ENCODE measurements at places on chromosomes 7 and 10.

DNA sequence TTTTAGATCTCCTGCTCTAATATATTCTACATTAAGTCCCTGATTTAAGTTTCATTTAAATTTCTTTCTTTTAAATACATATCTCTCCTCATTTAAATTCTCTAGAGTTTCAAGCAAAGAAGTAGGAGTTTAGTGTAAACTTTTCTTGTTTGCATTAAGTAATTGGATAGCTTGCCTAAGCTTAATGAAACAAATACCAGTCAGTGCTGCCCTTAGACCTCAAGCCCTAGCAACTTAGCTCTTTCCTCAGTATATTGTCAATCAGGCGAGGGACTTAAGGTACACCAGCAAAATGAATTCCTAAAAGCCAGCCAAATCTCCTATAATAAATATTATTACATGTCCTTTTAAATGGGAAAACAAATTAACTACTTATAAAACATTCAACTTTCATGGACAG, 101.5 kb downstream of the CHCHD3 start:
- no peak for DNase-seq

DNA sequence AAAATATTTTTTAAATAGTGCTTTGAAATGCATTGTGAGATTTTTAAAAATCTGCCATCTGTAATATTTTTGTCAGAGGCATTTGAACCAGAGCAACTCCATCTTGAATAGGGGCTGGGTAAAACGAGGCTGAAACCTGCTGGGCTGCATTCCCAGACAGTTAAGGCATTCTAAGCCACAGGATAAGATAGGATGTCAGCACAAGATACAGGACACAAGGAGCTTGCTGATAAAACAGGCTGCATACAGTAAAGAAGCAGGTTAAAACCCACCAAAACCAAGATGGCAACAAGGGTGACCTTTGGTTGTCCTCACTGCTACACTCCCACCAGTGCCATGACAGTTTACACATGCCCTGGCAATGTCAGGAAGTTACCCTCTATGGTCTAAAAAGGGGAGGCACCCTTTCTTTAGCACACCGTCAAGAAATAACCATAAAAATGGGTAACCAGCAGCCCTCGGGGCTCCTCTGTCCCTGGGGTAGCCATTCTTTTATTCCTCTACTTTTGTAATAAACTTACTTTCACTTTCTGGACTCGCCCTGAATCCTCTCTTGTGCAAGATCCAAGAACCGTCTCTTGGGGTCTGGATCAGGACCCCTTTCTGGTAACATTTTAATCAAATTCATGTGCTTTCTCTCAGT, 273.7 kb downstream of the SEMA3D start:
- DNase-seq: no peak

DNA sequence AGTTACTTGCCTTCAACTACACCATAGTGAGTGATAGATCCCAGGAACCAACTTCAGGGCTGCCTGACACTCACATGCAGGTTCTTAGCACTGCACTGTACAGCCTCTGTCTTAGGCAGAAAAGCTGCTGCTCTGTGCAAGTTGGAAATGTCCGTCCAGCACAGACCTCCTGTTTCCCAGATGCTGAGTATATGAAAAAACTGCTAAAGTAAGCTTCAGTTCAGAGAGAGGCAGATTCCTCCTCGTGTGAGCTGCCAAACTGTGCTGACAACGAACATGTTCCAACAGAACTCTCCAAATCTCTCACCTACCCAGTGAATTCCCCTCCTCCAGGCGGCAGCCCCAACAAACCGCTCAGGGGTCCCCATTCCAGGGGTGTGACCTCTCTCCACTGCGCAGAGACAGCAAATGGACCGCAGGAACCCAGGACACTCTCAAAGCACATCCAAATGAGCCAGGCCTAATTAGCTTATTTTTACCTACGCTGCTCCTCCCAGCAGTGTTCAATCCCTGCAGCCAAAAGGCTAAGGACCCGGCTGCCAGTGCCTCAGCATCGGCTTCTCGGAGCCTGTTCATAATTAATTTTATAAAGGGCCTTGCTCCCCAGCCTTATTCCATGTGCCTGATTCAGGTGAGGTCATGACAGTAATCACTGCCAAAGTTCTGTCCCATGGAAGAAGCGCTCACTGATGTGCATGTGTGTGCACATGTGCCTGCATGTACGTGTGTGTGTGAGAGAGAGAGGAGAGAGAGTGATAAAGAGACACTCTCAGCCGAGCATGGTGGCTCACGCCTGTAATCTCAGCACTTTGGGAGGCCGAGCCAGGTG, 159.5 kb upstream of the AUTS2 start:
- no peak for DNase-seq

- DNase-seq: no peak
Measured at GRCh38 chr7:155191137-155191536, 106.5 kb upstream of the INSIG1 start.

DNA sequence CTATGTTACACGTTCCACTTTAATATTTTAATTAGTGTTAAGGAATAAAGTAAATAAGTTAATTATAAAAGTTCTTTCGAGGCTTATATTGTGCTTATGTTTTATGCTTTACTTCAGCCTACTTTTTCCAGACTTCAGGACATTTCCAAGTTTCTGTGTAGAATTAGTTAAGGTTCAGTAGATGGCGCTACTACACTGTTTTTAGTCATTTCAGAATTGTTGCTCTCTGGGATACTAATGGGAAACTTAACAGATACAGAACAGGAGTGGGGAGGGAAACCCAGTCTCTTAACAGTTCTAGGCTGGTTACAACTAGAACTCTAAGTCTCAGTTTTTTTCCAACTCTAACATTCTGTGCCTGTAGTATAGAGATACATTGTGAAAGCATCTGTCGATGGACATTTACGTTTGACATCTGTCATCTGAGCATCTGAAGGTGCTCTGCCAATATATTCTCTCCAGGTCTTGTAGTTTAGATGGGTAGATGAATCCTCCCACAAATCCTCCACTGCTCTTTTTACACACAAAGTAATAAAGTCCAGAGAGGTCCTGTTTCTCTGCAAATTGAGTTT, 56.8 kb upstream of the FAM171A1 start:
- peak; percentile 36 for DNase-seq

DNA sequence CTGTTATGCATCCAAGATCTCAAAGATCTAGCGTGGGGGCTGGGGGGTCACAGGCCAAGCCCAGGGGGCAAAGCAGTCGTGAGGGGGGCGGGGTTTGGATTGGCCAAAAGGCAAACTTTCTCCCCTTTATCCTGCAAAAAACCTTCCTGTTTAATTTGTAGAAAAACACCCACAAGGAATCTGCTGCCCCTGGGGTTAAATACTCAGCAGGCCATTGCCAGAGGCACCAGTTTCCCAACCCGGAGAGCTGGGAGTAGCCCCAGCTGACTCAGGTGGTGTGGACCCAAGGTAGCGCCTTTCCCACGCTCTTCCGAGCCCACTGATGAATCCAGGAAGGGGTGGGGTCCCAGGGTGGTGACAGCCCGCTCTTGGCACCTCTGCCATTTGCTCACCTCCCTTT, 21.4 kb downstream of the KCP start:
- no peak for DNase-seq

DNA sequence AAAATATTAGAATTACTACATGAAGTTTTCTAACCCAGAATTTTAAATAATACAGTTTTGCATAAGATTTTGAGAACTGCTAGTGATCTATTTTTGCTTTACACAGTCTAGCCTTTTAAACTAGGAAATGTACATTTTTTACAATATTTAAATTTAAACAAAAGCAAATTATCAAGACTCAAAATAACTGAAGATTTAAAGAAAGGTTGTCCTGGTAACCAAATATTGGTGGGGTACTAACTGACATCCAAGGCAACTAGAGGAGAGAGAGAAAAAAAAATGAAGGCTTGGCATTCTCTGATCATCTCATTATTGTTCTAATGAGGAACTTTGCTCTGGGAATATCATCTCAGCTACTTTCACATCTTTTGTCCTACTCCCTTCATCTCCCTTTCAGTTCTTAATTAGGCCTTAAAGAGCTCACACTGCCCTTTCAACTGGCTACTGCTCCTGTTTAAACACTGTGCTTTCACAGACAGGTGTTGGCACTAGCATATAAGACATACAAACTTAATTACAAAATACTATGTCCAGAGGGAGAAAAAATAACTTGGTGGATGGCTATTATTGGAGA, 33.7 kb downstream of the RAB11FIP2 start:
- no peak for DNase-seq

All from amniotic stem cell (primary cell).